ENCODE measurements at places on chromosomes 7 and 10.

DNA sequence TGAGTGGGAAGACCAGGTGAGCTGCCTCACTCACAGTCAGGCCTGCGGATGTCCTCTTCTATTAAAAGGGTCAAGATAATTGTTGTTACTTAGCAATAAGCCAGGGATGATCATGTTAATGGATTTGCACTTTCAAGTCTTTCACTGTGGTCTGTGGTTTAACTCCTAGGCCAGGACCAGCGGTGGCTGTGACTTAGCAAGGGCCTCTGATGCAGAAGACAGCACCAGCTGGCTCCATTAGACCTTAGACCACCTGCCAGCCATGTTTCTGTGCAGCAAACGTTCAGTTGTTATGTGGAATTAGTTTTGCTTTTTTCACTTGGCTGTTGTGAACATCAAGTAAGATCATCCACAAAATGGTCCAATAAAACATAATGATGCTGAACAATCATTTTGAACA is 537.3 kb downstream of the TNS3 start:
- no peak for DNase-seq

DNA sequence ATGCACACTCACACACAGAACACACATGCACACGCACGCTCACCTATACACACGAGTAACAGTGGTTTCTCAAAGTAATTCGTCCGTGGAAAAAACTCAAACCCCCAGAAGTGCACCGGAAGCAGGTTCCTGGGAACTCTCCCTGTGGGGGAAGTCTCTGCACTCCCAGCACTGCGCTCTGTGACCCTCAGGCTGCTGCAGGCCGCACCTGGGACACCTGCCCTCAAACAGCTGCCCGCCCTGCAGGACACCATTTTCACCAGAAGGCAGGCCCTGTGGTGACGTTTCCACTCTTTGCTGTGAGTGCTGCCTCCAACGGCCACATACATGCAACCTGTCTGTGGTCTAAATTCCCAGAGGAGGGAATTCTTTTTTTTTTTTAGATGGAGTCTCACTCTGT is 21.3 kb downstream of the YKT6 start:
- DNase-seq = no peak

DNA sequence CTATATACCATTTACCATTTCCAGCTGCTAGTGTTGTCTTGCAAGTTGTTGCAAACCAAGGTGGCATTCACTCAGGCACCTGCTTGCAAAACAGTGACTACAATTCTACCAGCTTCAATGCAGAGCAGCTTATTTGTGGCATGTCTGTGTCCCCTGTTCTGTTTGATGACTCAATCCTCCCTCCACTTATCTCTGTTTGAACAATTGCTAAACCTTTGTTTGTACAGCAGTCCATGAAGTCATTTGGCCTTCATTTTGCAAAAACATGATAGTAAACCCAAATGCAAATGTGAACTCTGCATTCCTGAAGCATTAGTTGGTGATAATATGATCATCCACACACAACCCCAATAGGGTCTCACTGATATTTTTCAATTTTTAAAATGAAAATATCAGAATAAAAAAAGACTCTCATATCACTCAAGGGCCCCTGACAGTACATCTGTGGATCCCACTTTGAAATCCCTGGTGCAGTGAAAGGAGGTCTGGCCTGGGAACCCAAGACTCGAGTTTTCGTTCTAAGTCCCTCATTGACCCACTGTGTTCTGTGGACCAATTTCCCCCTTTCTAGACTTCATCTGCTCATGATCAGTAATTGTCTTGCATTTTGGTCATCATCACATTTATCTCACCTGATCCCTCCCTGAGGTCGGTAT is 425.4 kb downstream of the RPS24 start:
- DNase-seq = peak; percentile 16

DNA sequence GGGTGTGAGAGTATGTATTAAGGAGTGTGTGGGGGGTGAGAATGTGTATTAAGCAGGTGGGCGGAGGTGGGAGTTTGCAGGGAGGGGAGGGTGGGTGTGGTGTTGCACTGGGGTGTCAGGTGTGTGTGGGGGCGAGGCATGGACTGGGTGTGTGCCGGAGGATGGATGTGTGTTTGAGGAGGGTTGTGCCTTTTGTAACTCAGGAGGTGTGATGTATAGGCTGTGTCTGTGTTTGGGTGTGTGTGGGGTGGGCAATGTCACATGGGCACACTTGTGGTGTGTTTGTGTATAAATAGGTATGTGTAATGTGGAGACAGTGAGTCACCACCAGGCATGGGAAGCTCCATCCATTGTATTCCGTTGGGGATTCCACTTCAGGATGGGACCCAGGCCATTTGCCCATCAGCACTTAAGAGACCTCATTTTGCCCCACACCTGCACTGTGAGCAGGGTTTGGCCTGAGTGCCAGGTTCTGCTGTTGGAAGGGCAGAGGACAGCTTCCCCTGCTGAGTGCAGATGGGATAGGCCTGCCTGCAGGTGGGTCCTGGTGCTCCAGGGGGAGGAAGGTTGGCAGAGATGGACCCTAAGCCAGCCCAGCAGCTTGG is 5.8 kb downstream of the UNC5B start:
- DNase-seq = peak; percentile 53

GRCh38 chr10:133264461-133264860 is 12.2 kb downstream of the ADAM8 start:
- no peak for DNase-seq

DNA sequence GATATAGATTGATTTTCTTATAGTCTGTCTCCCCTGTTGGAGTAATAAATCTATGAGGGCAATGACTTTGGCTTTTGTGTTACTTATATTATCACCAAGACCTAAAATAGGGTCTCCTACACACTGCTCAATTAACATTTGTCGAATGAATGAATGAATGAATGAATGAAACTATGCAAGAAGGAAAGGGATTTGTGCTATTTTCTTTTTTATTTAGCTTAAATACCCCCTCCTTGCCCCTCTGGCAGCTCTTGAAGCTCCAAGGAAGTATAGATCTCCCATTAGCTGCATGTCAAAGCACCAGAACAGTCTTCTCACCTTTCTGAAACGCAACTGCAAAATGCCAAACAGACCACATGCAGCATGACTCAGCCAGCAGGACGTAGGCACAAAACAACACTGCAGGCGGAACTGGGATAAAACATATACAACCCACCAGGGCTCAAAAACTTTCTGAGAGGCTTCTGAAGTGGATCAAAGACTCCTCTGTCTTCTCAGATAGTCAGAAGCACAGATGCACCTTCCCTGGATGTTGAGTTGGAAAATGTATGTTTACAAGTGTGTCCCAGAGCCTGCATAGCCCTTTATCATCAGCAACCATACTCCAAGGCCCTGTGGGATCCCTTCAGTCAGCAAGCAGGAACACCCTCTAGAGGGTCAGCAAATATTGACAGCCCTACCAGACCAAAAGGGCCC is 187.8 kb downstream of the NPSR1 start:
- DNase-seq = no peak

- DNase-seq = peak; percentile 24
These were observed 363.4 kb downstream of the KCNMA1 start for GRCh38 chr10:77274046-77274795.

- no peak for DNase-seq
These were observed 5.0 kb upstream of the SORCS1 start for GRCh38 chr10:107169516-107169915.

DNA sequence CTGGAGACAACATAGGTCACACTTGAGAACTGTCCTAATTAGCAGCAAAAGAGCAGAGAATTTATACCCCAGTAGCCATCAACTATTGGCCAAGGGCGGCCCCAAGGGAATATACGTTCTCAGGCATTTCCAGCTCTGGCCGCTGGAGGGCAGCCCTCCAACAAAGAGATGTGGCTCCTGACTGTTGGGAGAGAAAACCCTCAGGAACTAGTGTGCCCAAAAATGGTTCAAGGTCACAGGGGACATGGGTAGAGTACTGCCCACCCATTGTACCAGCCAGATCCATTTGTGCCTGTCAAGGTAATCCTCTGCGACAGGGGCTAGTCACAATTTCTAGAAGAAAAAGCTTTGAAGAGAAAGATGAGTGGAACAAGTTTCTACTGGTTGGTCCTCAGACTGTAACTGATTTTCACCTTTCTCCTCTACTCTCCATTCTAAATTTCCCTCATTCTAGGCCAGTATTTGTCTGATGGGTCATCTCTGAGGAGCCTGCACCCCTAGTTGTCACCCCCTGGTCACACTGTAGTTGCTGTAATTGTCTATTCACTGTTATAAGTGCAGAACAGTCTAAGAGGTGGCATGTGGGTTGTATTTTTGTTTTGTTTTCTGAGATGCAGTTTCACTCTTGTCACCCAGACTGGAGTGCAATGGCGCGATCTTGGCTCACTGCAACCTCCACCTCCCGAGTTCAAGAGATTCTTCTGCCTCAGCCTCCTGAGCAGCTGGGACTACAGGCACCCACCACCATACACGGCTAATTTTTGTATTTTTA is 14.7 kb upstream of the C7orf33 start:
- no peak for DNase-seq

GRCh38 chr10:92697663-92698511 is 8.1 kb downstream of the HHEX start:
- DNase-seq = no peak

GRCh38 chr10:122551450-122551849 is 9.1 kb upstream of the DMBT1 start:
- DNase-seq = no peak

DNA sequence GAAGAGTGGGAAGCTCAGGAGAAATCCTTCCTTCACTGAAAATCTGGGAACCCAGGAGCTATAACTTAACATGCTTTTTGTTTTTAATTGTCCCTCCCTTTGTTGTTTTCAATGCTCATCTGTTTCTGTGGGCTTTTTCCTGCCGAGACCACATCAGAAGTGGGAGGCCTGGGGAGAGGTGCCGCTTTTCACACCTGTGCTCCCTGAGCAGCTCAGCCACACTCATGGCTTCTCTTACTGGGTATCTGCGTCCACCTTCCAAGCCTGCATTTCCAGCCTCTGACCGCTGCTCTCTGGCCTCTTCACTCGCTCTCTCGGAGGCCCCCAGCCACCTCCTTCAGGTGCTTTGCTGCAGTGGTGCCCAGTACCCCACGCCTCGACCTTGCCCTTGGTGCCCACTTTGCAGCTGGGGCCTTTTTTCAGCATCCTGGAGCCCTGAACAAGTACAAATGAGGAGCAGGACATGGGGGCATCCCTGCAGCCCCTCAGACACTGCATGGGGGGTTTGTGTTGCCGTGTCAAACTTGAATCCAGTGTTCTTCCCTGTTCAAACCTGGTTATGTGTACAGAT is 9.9 kb downstream of the C7orf57 start:
- no peak for DNase-seq

- no peak for DNase-seq
These were observed 136.2 kb upstream of the SHH start for GRCh38 chr7:155948423-155948822.

DNA sequence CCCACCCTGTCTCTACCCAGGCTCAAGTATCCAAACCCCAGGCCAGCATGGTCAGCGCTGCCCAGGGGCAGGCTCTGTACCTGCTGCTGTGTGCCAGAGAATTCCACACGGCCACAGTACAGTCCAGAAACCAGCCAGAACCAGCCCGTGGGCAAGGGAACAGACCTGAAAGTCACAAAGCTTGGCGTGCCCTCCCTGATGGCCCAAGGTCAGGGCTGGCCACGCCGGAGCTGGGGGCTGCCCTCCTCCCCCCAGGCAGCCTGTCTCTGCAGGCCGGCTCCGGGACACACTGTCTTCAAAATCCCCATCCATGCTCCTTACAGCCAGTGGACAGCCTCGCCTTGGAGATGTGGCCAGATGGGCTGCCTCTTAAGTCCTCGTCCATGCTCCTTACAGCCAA is 78.4 kb downstream of the CTBP2 start:
- no peak for DNase-seq

DNA sequence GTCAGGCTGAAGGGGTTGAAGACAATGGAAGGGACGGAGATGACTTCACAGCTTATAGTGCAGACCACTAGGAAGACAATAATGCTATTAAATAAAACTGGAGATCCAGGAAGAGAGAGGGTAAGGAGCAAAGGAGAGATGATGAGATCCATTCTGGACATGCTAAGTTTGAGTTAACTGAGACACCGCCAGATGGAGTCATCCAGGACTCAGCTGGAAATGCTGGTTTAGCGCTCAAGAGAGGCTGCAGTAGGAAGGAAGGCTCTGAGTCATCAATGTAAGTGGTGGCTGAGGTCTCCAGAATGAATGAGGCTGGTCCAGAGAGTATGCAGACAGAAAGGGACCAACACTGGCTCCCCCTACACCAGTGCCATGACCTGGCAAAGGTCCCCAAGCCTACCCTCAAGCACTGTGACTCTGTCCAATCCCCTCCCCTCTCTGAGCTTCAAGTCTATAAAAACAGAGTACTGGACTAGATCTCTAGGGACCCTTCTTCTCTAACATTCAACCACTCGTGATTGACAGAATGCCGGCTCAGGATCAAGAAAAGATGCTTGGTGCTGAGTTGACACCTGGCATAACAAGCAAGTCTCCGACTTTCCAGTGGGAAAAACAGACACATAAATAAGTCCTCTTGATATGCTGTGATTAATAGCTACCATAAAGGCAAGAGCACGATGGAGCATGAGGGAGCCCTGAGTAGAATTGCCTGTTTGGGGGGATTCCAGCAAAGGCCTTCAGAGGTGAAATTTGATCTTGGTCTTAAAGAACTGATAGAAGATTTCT is 8.9 kb downstream of the GFRA1 start:
- DNase-seq = no peak

DNA sequence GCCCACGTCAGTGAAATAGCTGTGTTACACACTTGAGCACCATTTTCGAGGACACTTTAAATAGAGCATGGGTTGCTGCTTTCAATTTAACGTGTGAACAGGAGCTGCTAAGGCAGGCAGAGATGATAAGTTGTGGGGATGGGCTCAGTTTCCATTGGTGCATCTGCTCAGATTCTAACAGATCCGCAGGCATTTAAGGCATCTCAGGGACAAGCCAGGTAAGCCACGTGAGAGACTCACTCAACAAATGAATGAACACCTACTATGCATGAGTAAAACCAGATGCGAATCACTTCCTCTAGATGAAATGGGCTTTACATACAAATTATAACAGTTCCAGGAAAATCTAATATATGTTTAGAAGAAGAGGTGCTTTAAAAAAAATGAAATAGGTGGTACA is 34.6 kb downstream of the PLXNA4 start:
- DNase-seq = no peak

GRCh38 chr10:113339121-113339520 is 213.7 kb upstream of the HABP2 start:
- DNase-seq = no peak

DNA sequence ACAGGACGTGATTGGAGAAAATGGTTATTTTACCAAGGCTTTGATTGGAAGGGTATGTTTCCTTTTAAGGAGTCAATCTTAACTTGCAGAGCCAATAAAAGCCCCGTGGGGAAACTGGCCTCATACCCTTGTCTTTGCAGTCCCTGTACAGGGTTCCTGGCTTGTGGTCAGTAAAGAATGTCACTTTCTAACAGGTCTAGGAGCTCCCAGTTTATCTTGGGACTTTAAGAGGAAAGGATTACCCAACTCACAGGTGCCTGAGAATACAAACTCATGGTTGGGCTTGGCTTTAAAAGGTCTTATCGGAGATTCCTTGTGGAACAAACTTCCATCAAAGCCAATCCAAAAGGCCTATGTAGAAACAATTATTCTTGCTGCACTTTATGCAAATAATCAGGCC is 221.8 kb downstream of the PHF14 start:
- no peak for DNase-seq

- no peak for DNase-seq
These were observed 44.8 kb upstream of the HSPA12A start for GRCh38 chr10:116787053-116787659.

Measured in epithelial cell of prostate (primary cell).